ENCODE measurements at places on chromosomes 7 and 10.
A peak's percentile ranks its signal among the peaks of the same experiment; 100 is the strongest.

DNA sequence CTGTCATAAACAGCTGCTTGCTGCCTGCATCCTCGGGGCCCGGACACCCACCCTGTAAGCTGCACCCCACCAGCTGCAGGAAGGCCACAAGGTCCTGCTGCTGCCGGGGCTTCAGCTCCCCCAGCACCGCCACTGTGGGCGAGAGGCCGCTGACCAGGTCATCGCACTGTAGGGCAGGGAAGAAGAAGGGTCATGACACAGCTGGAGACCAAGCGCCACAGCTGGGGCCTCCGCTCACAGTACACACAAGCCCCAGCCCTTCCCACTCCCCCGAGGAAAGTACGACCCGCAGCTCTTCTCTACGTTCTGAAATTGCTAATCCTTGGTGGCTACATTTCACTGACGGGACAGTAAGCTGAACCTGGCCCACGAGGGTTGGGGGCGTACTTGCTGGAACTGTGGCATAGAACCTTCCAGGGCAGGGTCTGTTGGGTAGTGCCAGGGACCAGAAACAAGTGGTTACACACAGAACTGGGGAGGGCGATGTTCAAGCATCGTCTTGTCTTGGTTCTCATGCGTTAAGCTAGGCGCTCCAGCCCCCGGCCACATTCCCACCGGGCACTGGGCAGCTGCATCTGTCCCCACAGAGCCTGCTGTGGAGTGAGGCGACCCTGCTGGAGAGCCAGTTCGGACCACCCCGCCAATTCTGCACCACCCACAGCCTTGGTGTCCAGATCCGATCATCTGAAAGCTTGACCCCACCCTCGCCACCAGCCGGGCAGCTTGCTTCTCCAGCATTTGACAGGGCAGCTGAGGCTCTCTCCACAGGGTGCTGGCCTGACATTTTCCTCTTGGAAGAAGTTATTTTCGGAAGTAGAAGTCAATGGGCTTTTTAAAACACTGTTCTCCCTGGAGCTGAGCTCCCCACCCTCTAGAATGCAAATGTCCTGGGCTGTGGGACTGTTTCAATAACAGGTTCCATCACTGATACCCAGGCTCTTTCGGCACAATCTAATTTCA is 50.8 kb downstream of the GSDME start:
- DNase-seq = no peak

DNA sequence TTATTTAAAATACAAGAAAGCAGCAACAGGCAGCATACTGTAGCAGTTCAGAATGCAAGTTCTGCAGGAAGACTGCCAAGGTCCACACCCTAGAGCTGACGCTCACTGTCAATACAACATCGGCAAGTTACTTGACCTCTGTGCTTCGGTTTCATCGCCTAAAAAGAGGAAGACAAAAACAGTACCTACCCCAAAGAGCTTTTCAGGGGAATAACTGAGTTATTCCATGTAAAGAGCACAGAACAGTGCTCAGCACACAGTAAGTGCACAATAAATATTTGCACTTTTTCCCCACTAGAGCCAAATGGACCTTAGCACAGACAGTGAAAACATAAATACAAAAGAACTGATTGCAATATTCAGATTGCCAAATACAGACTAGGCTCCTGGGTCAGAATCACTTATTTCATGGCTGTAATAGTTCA is 88.6 kb downstream of the USP6NL start:
- no peak for DNase-seq

GRCh38 chr7:155815332-155816191 is 3.3 kb upstream of the SHH start:
- DNase-seq = no peak

GRCh38 chr7:90595801-90596670 is at the start of gene CDK14:
Gene CDK14 (plus strand): TSS chr7:90596321. CDS start chr7:90596628, 307 bp downstream.
- no peak for DNase-seq

DNA sequence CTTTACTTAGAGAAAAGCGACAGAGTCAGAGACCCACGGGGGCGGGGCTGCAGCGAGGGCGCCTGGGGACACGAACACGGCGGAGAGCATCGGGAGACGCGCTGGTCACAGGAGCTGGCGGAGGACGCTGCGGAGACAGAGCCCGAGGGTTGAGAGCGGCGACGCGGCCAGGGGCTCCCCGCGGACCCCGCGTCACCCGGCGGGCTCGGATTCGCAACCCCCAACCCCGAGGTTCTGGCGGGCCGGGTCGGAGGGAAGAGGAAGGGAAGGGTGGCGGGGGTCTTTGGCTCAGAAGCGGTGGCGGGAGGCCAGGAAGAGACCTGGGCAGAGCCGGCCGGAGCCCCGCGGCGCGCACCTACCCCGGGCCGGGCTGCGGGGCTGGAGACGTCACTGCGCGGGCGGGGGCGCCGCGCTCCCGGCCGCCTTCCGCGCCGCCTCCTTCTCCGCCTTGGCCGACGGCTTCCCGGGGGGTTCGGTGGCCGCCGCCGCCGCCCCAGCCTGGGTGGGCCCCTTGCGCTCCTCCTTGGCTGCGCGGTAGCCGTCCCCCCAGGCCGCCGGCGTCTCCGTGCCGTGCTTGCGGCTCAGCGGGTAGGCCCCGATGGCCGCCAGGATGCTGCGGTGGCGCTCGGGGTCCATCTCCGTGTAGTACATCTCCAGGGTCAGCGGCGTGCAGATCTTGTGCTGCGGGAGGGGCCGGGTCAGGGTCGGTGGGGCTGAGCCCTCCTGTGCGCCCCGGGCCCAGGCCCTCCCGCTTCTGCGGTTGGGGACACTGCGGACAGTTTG is 11.1 kb downstream of the CALY start:
- DNase-seq = no peak

DNA sequence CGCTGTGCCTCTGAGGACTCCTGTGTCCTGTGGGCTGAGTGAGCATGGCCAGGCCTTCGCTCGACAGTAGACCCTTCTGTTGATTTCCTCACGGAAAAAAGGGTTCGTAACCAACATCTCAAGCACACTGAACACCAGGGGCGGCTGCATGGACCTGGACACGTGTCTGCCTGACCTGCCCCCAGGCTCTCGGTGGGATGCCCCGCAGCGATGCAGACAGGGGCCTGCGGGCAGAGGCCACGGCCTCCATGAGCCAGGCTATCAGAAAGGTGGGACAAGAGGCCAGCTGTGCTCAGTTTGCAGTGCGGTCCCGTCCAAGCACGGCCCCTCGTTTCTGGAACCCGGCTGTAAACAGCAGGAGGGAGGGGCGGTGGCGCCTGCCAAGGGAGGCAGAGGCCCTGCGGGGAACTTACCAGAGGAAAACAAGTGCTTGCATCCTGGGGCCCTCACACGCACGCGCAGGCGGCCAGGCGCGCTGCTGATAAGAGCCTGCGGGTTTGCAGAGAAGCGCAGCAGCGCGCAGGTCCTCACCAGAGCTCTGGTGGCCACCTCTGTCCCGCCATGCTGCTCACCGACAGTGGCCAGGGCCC is 10.6 kb downstream of the GPR146 start:
- peak; percentile 74 for DNase-seq

DNA sequence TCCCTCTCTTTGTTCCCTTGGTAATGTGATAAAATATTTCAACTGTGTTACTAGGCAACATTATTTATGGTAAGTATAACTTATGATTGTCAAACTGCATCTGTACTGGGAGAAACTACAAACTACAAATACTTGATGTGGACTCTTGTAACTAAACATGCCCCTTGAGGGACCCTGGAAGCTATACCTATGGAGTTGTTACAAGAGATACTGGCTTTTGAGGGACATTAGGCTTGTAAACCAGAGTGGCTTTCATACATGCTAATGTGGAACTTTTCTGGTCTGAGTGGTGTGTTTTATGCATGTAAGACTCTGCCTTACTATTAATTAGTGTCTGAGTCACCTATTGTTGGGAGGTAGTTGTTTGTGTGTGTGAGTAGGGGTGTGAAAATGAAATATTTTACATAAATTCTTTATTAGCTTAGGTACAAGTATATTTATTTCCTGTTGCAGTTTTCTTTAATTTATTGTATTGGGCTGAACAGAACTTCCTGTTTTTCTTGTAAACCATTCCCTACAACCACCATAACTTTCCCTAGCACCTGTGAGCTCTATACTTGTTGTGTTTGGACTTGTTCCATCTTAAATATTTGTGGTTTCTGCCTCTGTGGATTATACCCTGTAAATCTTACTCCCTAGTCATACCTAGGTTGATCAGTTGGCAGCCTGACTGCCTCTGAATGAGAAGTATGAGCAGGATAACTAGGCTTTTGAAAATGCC is 49.8 kb downstream of the STK31 start:
- no peak for DNase-seq

DNA sequence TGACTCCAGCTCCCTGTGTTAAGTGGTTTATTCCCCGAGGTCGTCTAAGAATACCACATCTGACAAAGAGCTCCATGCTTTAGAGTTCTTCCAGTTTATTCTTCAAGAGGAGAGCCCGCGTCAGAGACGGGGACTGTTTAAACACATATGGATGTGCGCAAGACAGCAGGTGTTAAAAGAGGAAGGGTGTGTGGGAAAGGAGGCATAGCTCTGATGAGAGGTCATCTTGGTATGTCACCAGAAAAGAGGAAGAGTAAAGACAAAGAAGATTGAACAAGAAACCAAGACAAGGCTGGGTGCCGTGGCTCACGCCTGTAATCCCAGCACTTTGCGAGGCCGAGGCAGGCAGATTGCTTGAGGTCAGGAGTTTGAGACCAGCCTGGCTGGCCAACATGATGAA is 258.7 kb downstream of the CCDC3 start:
- DNase-seq = no peak

DNA sequence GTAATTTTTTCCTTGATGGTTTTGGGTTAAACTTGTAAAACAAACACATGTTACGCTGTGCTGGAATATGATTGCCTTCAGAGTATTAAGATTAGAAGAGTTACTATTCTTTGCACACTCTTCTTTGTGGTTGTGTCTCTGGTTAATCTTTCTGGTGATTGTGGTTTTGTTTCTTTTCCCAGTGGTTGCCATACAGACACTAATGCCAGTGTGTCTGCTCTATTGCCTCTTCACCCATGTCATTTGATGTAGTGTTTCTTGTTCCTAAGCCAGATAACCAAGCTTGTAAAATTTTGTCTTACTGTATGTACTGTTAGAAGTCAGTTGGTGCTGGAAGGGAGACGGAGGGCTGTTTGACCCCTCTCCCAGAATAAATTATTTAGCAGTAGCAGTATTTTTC is 124.8 kb downstream of the PHTF2 start:
- no peak for DNase-seq

DNA sequence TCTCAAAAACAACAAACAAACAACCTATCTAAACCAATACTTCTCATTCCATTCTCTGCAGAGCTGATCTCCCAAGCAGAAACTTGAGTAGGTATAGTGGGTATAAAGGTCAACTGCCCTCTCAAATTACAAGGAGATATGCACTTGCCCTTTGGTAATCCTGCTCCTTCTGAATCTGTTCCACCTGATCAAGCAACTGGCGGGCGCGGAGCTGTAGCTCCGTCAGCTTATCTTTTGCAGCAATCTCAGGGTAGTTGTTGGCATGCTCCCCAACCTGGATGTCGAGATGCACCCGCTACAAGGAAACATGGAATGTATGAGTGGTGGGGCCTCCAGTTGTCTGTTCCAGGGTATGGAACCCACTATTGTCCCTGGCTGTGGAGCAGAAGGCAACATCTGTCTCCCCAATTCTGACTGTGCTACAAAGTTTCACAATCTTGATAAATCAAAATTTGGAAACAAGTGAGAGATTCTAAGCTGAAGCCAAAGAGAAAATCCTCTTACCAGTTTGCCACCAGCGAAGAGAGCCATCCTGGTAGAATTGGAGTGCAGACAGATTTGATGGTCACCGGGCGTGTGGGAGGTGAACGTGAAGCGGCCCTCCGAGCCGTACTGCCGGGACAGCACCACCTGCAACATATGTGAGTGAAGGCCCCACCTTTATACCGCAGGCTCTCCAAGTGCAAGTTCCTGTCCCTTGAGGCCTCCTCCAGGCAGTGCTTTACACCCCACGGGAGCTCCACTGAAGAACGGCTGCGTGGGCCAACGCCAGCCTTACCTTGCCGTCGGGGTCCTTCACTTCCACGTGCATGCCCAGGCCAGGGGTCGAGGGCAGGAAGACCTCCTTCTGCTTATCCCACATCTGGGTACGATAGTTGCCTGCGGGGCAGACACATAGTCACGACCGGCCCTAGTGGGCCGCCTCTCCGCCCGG is 819 bp downstream of the TMED4 start:
- DNase-seq = no peak

DNA sequence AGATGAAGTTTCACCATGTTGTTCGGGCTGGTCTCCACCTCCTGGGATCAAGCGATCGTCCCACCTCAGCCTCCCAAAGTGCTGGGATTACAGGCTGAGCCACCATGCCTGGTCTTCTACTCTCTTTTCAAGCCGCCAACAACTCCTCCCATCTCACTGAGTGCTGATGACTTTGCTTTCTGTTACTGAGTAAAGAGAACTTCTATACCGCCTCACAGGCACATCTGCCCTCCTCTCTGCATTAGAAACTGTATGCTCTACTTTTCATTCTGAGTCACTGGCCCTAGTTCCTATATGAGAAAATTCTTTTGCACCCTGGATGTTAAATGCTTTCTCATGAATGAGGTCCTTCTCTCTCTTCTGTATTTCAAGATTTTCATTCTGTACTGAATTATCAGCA is 2.2 kb upstream of the ZNF239 start:
- no peak for DNase-seq

- DNase-seq = no peak
These were observed 31.8 kb downstream of the DNMBP start for GRCh38 chr10:99977916-99978315.

DNA sequence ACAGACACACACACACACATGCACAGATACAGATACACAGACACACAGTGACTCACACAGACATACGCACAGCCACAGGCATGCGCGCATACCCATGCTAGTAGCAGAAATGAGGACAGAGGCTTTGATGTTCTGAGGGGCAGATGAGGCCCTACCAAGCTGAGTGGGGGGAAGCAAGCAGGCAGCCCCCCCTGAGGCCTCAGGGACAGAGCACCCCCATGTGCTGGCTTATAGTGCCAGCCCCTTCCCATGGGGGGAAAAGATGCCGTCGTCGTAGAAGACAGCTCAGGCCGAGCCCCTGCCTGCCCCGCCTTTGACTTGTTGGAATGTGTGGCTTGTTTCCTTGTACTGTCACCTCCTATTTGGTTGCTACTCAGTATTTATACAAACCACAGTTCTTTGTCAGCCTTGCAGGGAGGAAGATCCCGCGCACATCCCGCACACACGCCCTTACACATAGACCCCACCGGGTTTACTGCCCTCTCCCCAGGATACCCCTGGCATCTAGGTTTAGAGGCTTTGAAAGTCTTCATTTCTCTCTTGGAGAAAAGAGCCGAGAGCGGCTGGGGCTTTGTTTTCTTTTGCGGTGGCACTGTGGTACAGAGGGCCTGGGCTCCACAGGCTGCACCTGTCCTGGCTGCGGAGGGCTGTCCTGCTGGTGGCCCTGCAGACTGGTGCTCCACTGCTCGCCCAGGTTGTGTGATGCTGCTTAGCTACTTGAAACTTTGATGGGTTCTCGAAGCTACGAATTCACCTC is 112.5 kb downstream of the DOCK1 start:
- no peak for DNase-seq
